Thymus (tissue), 14 donors: ENCODE measurements at places on chromosomes 6 and 20.
A peak's percentile ranks its signal among the peaks of the same experiment; 100 is the strongest.

DNA sequence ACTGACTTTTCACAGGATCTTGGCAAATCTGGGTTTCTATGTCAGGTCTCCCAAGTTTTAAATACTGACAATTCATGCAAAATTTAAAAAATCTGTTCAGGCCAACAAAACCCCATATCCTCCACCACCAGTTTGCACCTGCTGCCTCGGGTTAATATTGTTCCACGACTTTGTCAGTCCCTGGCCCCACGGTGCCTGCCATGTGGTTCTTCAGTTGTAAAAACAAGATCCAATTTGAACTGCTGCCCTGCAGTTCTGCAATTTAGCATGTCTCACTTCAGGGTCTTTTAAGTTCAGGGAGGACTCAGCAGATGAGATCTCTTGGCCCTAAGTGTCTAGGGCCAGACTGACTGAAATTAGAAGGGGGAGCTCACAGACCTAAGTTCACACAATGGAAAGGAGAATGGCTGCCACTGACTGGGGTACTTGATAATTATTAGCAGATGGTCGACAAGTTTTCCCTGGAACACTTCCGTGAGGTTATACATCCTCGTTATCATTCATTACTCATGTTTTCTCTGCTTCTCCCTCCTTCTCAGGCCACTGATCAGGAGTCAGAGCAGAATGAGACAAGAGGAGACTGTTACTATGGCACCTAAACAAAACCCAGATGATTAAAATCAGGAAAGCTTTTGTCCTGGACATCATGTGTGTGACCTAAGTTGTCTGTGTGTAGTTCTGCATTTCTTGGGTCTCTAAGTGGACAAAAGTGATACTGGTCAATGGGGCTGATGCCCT is 223.6 kb downstream of the KIF16B start:
- DNase-seq, result no peak

GRCh38 chr6:107535626-107536025 is 45.7 kb downstream of the SOBP start:
- no peak for DNase-seq

- no peak for DNase-seq
These were observed 22.3 kb downstream of the PPP1R16B start for GRCh38 chr20:38827770-38828281.

GRCh38 chr6:136757150-136757549 is 35.1 kb downstream of the MAP3K5 start:
- no peak for DNase-seq

DNA sequence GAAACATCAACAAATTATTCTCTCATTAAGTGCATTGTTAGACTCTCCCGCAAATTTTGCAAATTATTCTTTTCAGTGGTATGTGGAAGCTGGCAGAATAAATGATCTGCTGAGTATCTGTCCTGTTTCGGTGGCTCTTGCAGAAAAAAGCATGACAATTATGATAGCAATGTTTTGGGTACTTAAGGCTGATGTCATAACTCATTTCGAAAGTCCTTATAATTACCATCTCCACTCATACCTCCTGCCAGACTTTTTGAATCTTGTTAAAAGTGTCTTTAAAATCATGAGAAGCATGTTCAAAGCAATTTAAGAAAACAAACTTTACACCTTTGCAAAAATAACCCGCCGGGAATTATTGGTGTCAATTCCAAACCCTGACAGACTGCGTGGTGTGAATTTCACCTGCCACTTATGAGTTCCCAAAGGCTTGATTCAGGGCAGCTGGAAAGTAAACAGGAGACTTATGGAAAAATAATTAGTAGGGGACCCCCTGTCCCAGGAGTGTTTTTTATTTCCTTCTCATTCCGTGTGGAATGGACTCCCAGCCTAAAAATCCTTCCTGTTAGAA is 87.6 kb upstream of the E2F3 start:
- no peak for DNase-seq

DNA sequence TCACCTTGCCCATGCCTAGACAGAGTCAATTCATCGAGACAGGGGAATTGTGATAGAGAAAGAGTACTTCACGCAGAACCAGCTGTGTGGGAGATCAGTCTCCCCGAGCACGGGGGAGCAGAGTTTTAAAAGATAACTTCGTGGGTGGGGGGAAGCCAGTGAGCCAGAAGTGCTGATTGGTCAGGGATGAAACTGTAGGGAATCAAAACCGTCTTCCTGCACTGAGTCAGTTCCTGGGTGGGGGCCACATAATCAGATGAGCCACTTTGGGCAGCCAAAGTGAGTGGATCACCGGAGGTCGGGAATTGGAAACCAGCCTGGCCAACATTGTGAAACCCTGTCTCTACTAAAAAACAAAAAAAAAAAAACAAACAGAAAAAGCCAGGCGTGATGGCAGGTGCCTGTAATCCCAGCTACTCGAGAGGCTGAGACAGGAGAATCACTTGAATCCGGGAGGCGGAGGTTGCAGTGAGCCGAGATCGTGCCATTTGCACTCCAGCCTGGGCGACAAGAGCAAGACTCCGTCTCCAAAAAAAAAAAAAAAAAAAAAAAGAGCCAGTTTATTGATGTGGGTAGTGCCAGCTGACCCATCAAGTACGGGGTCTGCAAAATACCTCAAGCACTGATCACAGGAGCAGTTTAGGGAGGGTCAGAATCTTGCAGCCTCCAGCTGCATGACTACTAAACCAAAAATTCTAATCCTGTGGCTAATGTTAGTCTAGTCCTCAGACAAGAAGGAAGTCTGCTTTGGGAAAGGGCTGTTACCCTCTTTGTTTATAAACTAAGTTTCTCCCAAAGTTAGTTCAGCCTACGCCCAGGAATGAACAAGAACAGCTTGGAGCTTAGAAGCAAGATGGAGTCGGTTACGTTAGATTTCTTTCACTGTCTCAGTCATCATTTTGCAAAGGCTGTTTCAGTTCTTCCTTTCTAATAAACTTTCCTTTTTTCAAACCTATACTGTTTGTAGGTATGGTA is 3.9 kb upstream of the TRIM39 start:
- no peak for DNase-seq

DNA sequence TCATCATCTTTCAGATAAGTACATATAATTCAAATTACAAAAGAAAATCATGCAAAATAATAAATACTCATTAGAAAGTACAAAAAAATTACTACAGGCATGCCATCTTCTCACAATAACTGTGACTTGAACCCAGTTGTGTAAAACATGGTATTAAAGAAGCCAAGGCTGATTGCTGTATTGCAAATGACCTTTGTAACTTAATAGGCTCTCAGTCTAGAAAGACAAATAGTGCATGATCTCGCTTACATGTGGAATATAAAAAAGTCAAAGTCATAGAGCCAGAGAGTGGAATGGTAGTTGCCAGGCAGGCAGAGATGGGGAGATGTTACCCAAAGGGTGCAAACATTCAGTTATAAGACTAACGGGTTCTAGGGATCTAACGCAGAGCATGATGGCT is 626.1 kb downstream of the COL12A1 start:
- no peak for DNase-seq

- no peak for DNase-seq
These were observed 34.4 kb downstream of the EDN3 start for GRCh38 chr20:59334651-59335300.

GRCh38 chr6:143267760-143268159 is 182.7 kb downstream of the ADAT2 start:
- DNase-seq, result no peak

- no peak for DNase-seq
These were observed 22.2 kb downstream of the EIF2S2 start for GRCh38 chr20:34089655-34090345.

DNA sequence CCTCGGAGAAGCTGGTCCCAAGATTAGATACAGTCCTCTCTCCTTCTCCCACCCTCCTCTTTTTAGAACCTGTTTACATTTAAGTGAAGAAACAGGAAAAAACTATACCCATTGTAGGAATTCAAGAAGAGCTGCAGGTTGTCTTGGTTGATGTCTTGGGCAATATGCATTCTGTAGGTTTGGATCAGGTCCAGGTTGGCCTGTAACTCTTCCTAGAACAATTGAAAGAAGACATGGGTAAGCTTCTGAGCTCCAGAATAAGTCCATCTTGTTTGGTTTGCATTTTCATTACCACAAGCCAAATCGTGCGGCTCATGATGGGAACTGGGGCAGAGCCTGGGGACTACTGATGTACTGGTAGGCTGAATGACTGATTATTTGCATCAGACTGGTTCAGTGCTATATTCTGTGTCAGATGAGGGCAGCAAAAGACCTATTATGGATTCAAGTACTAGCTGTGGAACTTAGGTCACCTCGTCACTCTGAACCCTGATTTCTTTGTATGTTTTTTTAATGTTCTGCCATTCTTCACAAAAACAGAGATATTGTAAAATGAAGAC is 20.3 kb upstream of the SLA2 start:
- no peak for DNase-seq

GRCh38 chr6:89581689-89582088 is 56.9 kb downstream of the LYRM2 start:
- DNase-seq, result no peak

GRCh38 chr6:159007510-159007909 is 7.5 kb upstream of the RSPH3 start:
- DNase-seq, result no peak

DNA sequence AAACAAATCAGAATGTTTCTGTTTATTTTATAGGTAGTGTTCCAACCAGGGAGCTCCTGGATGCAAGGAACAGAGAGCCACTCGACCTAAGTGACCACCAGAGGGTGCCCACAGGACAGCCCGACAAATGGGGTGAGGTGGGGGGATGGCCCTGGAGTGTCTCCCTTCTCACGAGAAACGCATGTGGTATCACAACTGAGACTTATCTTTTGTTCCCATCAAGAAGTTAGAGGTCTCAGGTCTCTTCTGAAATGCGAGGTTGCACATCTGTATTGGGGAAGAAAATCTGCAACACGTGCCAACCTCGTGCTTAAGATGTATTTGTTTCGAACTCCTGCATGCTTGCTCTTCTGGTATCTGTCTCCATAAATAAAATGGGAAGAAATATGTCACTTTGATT is 104.0 kb downstream of the ISM1 start:
- peak; percentile 37 for DNase-seq

GRCh38 chr6:154343473-154344308 is 12.9 kb downstream of the IPCEF1 start:
- no peak for DNase-seq

GRCh38 chr6:121428872-121429756 is 6.3 kb upstream of the GJA1 start:
- no peak for DNase-seq

GRCh38 chr6:5191722-5192121 is 69.0 kb downstream of the LYRM4 start:
- DNase-seq, result no peak

GRCh38 chr20:41345729-41346067 is 5.1 kb downstream of the LPIN3 start:
- DNase-seq, result no peak

DNA sequence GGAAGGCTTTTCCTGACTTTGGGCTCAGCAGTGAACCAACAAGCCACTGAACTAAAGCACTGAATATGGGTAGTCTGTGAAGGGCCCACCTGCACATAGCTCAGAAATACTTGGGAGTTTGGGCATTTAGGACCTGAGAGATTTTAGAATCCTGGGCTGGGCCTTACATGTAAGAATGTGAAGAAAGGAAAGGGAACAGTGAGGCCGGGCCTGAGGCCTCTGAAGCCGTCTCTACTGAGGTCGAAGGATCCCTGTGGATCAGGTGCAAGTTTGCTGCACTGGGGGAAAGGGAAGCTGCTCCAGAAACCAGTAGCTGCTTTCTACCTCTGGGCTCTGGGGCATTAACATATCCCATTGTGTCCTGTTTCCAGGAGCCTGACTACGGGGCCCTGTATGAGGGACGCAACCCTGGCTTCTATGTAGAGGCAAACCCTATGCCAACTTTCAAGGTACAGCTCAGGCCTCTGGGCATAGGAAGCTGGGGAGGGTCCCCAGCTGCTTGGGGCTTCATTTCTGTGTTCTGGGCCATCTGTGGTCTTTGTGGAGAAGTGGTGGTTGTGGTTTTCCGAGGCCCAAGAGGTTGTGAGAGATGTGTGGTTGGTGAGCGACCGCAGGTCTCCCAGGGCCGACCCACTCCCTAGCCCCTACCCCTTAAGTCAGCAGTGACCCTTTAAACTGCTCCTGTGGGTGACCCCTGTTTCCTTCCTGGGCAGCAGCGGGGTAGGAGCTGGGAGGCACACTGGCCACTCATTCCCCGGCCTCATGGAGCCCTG is 30.3 kb downstream of the PLCG1 start:
- DNase-seq, result no peak

GRCh38 chr6:80641591-80641990 is 535.1 kb downstream of the BCKDHB start:
- no peak for DNase-seq

GRCh38 chr20:54276577-54277169 is 68.8 kb downstream of the PFDN4 start:
- no peak for DNase-seq
